ENCODE measurements at places on chromosomes 4 and X.

DNA sequence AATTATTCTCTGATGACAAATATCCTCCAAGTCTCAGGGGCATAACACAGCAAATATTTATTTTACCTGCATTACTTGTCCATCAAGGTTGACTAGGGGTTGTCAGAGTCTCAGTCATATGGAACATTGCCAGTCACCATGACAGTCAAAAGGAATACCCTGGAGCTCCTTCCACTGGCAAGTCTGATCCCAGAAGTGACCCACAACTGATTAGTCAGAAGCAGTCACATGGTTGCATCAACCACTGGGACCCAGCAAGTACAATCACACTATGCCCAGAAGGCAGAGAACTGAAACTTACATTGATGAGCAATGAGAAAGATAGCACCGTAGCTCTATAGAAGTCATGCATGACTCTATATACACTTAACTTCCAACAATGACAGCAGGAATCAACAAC, 41.9 kb upstream of the SOD3 start:
- DNase-seq = no peak

DNA sequence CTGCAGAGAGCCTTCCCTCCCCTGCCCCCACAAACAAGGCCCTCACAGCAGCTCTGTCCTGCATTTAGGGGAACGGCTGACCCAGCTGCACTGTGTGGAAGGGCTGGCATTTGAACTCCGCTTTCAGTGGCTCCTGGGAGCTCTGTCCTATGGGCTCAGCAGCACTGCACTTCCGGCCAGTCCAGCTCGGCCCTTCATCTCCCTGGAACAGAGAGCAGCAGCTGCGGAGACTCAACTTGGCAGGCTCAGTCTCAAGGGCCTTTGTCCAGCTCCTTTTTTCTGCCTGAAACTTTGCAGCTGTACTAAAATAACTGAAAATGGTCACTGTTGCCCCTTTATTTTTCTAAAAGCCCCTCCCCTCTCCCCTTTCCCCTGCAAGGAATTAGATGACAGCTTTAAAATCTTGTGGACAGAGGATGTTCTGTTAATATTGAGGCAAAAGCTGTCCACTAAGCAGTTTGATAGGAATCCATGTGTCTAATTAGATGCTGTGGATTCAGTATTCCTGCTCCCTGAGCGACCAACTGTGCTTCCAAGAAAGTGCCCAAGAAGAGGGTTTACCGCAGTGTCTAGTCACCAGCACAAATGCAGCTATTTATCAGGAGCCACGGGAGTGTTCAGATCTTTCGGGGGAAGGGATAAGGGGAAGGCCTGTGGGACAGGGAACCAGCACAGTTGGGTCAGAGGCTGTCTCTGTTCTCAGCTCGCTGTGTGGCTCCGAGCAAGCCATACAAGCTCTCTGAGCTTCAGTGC, 133.1 kb downstream of the AFAP1 start:
- DNase-seq = no peak

DNA sequence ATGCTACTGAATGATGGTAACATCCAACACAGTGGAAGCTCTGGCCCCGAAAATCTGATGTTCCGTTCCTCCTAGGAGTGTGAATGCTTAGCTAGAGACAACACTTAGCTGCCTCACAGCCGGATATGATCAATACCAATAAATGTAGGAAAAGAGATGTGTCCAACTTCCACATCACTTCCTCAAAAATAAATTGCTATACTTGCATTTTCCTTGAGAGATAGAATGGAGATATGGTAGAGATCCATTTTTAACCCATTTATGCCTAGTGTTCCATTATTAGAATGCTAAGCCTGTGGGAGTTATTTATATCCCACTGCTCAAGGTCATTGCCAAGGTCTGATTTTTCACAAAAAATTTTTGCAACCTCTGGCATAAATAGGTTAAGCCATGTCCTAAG, 5.5 kb upstream of the SLC9B1 start:
- no peak for DNase-seq

- no peak for DNase-seq
Observed at GRCh38 chrX:100913111-100913510, 15.6 kb downstream of the XKRX start.

- DNase-seq = no peak
Observed at GRCh38 chrX:6002056-6002455, 226.6 kb downstream of the NLGN4X start.

Measured in CD4-positive, alpha-beta T cell treated with Interleukin-6 for 4 hours (primary cell).